Pulmonary artery endothelial cell (primary cell): ENCODE measurements at places on chromosomes 4 and X. TPM values are rescaled to one million over a fixed set of nuclear protein-coding genes. Genes with fewer than 3 reads are reported as not detected.

Gene ARR3
- total RNA-seq = not detected in 2 replicates

Gene IL2
- total RNA-seq = not detected in 2 replicates

Gene CSN1S1
- not detected in 2 replicates for total RNA-seq

Gene ZNF718
- total RNA-seq = 5.2 and 8.1 TPM in 2 replicates

Gene RHOXF1
- total RNA-seq = not detected in 2 replicates

Gene PDE5A
- total RNA-seq = 6.4 and 12.6 TPM in 2 replicates

Gene SYP
- total RNA-seq = 0.13 and 0.14 TPM in 2 replicates

Gene ATOH1
- total RNA-seq = not detected in 2 replicates

Gene UGT8
- total RNA-seq = not detected in 2 replicates

Gene F8A2
- total RNA-seq = not detected in 2 replicates

Gene RTL9
- not detected in 2 replicates for total RNA-seq

Gene SSX2B
- not detected in 2 replicates for total RNA-seq

Gene HMGN5
- 1.6 and 2.0 TPM in 2 replicates for total RNA-seq

Gene RIBC1
- 0.26 and 0.32 TPM in 2 replicates for total RNA-seq

Gene TCEAL2
- total RNA-seq = 0.13 TPM in 1 of 2 replicates, not detected in the other

Gene TEX28
- not detected in 2 replicates for total RNA-seq

Gene CD99
- total RNA-seq = 214 and 224 TPM in 2 replicates

Gene CD40LG
- total RNA-seq = not detected in 2 replicates

Gene ARHGAP36
- total RNA-seq = 0.07 TPM in 1 of 2 replicates, not detected in the other

Gene TRAM1L1
- total RNA-seq = 0.11 and 0.26 TPM in 2 replicates

Gene SLC25A6
- total RNA-seq = 173 and 256 TPM in 2 replicates

Gene RTL3
- not detected in 2 replicates for total RNA-seq

Gene FAM47E
- total RNA-seq = under 0.01 and 0.33 TPM in 2 replicates

Gene TXK
- total RNA-seq = 0.04 and 0.07 TPM in 2 replicates

Gene IL9R
- total RNA-seq = 0.07 TPM in 1 of 2 replicates, not detected in the other

Gene PABPC1L2A
- not detected in 2 replicates for total RNA-seq

Gene TRIM75
- not detected in 2 replicates for total RNA-seq

Gene FGF5
- 0.32 and 0.53 TPM in 2 replicates for total RNA-seq

Gene PDGFRA
- total RNA-seq = 0.73 and 0.85 TPM in 2 replicates

Gene DDX53
- total RNA-seq = not detected in 2 replicates
